ENCODE measurements at places on chromosomes 3 and 15.

GRCh38 chr3:9583792-9584191 lies 30.2 kb upstream of the LHFPL4 start:
- DNase-seq: no peak

- DNase-seq: no peak
Observed at GRCh38 chr3:158961911-158962310, 160.1 kb downstream of the MFSD1 start.

GRCh38 chr15:59867086-59867855 lies 136.8 kb upstream of the FOXB1 start:
- DNase-seq: no peak

DNA sequence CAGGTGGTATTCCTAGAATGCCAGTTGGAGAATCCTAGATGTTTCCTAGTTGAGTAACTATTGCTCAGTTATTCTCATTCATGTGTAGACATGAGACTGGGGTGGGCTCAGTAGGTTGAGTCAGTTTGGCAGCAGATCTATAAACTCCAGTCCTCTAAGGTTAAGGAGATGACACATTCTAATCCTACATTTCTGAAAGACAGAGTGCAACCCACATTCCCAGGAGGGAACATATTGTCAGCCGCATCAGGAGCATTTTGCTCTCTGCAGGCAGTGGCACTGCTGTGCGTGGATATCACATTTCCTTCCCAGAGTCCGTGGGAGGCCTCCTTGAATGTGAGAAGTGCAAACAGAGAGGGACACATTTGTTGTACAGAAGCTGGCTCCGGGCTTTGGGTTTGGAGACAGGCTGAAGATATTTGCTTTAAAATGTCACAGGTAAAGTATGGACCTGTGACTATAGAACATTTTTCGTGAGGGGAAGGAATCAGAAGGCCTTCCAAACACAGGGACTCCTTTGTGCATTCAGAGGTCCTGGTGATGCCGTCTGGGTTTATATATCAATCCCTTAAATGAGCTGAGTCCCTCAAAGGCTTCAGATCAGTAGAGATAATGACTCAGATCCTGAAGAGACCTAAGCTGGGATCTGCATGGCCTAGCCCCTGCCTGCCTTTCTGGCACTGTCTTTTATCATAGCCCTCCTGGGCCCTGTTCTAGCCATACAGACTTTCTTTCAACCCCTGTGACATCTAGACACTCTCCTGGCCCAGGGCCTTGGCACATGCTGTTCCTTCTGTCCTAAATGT lies 156.5 kb downstream of the CADPS start:
- DNase-seq: no peak

DNA sequence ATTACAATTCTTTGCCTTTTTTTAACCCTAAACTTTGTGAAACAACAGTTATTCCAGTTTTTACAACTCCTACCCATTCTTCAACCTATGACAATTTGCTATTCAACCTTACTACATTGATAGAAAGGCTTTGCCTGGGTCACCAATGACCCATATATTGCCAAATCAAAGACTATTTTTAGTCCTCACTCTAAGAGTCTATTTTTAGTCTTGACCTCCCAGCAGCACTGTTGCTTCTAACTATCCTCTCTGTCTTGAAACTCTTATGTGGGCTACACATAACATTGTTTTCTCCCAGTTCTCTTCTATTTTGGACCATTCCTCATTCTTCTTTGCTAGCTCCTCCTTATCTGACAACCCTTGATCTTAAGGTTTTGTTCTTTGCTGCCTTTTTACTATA lies 71.4 kb downstream of the C3orf80 start:
- DNase-seq: no peak

DNA sequence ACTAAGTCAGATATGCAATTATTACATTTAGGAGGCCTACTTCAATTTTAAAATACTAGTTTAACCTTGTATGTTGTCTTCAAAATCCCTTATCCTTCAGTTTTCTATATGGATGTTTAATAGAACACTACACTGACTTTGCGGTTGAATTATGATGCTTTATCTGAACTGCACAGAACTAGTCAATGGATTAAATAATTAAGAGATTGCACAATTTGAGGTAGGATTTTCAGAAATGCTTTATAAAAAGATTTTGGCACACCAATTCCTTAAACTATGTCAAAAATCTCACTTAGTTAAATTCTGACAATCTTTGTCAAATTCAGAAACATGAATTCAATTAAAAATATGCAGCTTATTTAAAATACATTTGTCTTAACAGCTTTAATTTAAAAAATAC lies 28.1 kb downstream of the ATOSA start:
- no peak for DNase-seq

DNA sequence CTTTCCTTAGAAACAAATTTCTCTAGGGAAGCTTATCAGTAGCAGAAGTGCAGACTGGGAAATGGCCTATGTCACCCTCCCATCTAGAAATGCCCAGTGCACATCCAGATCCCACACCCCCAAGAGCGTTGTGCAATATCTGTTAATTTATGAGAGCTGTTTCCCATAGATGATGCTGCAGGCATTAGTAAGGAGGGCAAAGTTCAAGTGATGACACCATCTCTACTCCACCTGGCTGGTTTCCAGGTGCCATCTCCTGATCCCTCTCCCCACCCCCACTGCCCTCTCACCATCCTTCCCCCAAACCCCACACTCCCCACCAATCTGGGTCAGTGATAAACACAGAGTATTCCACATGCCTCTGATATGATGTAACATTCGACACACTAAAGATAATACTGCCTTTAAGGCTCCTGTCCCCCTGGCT lies 39.4 kb downstream of the AGTR1 start:
- no peak for DNase-seq

DNA sequence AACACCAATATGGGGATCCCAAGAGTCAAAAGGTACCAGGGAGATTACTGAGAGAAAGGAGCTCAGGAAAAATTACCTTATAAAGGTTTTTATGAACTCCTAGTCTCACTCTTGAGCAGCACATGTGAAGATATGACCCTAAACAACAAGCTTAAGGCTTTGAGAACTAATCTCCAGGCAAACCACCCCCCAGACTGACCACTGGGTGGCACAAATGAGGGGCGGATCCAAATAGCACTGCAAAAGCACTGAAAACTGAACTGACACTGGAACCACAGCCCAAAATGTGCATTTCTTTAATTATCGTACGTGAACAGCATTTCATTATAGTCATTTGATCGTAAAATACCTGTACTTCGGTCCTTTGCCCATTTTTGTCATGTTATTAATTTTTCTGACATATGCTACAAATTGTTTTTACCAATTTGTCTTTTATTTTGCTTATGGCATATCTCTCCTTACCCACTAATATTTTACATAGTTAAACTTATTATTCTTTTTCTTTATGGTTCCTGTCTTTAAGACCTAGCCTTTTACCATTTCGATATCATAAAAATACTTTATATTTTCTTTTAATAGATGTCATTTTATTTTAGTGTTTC lies 31.5 kb upstream of the TFDP2 start:
- DNase-seq: no peak

- DNase-seq: no peak
Observed at GRCh38 chr15:59298225-59298853, 74.3 kb downstream of the MYO1E start.

DNA sequence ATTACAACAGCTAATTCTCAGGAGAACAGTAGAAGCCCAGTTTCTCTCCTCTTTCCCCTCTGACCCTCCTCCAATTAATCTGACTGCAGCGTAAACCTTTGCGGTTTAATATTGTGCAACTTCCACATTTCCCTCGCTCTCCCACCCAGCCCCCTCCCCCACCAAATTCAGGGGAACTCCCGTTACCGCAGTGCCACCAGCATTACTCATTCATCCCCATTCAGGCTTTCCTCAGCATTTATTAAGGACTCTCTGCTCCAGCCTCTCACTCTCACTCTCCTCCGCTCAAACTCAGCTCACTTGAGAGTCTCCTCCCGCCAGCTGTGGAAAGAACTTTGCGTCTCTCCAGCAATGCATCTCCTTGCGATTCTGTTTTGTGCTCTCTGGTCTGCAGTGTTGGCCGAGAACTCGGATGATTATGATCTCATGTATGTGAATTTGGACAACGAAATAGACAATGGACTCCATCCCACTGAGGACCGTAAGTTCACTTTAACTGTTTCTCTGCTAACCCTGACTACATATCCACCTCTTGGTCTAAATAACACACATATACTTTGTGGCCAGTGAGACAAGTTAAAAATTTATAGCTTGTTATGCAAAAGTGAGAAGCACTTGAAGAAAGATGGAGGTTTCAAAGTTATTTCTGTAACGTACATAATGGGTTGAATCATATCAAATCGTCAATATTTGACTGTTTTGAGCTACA lies at the start of gene PTX3:
Gene PTX3 (plus strand): TSS at position 268 of the 709 bp plus-strand sequence. CDS start 84 bp downstream, at position 352.
- peak; percentile 50 for DNase-seq

- no peak for DNase-seq
Observed at GRCh38 chr3:193868590-193868989, 267.4 kb upstream of the HES1 start.

GRCh38 chr3:58237238-58237940 lies at the start of gene ABHD6:
ABHD6 (plus strand) TSS chr3:58237792; CDS start chr3:58256587, 18,795 bp downstream.
- no peak for DNase-seq

- no peak for DNase-seq
Observed at GRCh38 chr3:46888705-46889104, 11.2 kb downstream of the PTH1R start.

GRCh38 chr3:174168538-174169254 lies 690.4 kb upstream of the NAALADL2 start:
- DNase-seq: no peak

DNA sequence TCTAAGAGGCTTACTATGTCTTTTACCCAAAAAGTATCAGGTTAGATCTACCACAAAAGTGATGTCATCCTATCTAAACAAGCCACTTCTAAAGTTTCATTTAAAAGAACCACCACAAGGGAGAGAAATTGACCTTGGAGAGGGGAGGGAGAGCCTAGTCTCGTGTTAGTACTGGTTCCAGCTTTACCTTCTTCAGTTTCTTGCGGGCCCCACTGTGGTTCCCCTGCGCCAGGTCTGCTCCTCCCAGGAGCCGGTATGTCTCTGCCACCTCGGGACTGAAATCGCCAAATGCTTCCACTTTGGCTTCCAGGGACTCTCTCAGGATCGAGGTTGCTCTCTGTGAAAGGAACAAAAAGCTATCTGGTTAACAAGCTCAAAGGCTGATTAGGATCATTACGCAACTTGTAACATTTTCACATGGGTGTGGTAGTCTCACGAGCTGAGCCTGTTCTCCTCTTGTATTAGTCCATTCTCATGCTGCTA lies 51.1 kb downstream of the SYNM start:
- no peak for DNase-seq

DNA sequence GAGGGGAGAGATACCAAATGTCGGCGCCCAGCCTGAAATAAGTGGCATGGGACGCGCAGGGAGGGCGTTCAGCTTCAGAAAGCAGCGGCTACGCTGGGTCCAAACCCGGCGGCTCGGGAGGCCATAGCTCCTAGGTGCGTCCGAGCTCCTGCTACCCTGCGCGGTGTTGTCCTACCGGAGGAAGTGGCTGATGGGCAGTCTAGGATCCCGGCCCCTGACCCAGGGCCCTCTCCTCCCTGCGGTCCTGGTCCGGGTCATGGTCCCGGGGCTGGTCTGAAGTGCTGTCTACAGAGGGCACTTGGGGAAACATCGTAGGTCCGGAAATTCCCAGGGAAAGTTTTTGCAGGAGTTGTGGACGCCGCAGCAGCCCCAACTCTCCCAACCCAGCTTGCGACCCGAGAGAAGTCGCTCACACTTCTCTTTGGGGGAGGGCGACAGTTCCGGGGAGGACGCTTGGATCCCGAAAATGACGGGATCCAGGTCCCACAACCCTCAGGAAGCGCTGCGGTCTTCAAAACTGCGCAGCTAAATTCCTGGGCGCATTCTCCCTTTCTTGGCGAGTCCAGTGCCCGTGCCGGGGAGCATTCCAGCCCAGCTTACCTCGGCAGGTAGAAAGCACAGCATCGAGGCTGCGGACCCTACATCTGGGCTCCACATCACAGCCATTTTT lies 9.1 kb upstream of the FOXB1 start:
- DNase-seq: no peak

DNA sequence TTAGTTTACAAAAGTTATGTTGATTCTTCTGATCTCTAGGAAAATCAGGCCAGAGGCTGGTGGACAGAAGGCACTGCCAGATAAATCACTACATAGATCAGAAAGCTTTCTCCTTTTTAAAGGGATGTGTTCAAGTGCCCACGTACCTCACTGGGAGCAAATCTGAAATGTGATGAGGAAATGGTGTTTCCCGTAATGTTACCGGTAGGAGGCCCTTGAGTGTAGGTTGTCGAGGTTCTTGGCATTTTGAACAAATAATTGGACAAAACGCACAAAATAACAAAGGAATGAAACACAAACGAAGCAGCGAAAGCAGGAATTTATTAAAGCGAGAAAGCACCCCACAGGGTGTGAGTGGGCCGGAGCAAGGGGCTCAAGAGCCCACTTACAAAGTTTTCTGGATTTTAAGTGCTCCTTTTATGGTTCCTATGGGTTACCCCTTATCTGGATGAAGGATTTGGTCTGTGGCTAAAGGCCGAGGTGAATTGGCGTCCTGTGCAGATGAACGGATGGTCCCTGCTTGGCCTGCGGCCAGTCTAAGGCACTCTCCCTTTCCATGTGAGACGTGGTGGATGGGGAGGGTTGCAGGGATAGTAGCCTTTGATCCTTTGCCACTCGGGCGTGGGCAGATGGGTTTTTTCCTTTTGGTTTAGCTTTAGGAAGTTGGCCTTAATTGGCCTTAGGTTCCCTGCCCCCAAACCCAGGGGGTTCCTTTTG lies 1.0 kb downstream of the SNX1 start:
- DNase-seq: no peak

DNA sequence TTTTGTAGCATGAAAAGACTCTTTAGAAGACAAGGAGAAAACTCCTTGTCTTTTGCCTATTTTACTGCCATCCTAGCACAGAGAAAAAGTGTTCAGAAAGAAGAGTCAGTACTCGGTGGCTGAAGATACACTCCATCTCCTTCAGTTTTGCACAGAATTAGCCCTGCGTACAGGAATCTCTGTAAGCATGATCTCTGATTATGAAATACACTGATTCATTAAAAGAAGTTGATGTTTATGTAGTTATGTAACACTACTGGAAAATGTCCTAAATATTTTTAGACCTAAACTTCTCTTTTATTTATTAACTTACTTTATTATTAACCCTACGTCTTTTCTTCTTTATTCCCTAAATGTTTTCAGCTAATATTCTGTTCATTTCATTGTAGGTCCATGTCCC lies 138.4 kb downstream of the LEKR1 start:
- DNase-seq: no peak

DNA sequence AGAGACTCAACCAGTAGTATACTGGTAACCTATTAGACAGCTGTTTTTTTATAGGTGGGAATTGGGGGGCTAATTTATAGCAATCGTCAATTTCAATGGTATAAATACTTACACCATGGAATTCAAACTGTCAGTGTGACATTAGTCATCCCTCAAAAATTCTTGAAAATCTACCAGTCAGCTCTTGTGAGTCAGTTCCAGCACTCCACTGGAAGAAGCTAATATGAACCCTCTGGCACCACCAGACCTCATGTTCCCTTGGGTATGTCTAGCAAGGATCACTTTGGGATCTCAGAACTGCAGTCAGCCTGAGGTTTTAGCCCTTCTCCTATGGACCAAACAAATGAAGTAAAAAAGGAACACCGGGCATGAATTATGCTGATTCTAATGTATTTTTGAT lies 11.8 kb upstream of the UACA start:
- peak; percentile 41 for DNase-seq

- DNase-seq: no peak
Observed at GRCh38 chr3:187832202-187832601, 86.9 kb upstream of the BCL6 start.
